ENCODE measurements at places on chromosomes 12 and 14.
A peak's percentile ranks its signal among the peaks of the same experiment; 100 is the strongest.

DNA sequence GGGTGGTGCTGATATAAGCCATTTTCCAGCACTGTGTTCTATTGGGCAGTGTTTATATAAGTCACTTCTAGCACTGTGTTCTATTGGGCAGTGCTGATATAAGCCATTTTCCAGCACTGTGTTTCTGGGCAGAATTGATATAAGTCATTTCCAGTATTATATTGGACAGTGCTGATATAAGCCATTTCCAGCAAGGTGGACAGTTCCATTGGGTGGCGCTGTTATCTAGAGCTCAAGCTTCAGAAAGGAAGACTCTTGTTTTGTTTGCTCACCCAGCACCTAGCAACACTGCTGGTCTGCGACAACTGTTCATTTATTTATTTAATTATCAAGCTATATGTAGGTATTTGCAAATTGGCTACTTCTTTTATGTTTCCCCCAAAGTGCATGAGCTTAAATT lies 690.3 kb downstream of the AACS start:
- no peak for ATAC-seq

GRCh38 chr12:93163260-93164036 lies 214.3 kb upstream of the NUDT4 start:
- no peak for ATAC-seq

GRCh38 chr12:79857675-79858074 lies 77.2 kb downstream of the PPP1R12A start:
- no peak for ATAC-seq

DNA sequence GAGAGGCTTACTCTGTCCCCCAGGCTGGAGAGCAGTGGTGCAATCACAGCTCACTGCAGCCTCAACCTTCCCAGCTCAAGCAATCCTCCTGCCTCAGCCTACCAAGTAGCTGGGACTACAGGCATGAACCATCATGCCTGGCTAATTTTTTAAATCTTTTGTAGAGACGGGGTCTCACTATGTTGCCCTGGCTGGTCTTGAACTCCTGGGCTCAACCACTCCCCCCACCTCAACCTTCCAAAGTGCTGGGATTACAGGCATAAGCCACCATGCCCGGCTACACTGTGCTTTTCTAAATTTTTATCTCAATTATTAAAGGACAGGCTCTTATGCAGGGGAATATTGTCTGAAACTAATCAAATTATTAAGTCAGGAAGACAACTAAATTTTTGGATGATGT lies 44.6 kb downstream of the EML1 start:
- ATAC-seq, result no peak

GRCh38 chr12:94690198-94690771 lies 39.9 kb upstream of the TMCC3 start:
- peak; percentile 90 for ATAC-seq

GRCh38 chr14:58575956-58576355 lies 61.8 kb upstream of the DACT1 start:
- no peak for ATAC-seq

- ATAC-seq, result peak; percentile 63
Observed at GRCh38 chr14:50260511-50260910, 29.1 kb upstream of the SOS2 start.

DNA sequence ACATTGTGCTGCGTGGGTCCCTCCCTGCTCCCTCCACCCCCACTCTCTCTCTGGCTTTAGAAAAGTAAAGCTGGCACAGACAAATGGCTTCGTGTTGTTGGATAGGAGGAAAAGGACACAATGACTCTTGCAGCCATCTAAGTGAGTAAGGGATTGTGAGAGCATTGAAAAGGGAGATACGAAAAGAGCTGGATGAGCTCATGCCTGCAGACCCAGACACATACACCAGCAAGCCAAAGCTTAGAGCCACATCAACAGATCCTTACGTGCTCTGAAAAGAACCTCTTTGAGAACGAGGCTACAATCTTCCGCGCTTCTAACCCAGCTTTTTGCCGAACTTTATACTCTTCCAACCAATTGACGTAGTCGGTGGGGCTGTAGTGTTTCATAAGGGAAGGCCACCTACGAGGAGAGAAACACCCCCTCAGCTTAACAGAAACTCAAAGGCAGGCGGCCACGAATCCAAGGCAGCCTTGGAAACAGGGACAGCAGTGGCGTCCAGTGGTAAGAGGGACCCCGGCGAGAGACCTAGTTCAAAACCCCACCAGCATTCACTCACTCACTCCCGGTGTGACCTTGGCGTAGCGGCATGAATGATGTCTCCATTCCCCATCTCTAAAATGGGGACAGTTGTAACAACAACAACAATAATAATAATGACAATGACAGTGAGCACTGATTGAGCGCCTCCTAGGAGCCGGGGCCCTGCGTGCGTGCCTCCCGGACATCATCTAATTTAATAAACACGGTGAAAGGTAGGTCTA lies 1.1 kb downstream of the FBXO21 start:
- peak; percentile 4 for ATAC-seq

DNA sequence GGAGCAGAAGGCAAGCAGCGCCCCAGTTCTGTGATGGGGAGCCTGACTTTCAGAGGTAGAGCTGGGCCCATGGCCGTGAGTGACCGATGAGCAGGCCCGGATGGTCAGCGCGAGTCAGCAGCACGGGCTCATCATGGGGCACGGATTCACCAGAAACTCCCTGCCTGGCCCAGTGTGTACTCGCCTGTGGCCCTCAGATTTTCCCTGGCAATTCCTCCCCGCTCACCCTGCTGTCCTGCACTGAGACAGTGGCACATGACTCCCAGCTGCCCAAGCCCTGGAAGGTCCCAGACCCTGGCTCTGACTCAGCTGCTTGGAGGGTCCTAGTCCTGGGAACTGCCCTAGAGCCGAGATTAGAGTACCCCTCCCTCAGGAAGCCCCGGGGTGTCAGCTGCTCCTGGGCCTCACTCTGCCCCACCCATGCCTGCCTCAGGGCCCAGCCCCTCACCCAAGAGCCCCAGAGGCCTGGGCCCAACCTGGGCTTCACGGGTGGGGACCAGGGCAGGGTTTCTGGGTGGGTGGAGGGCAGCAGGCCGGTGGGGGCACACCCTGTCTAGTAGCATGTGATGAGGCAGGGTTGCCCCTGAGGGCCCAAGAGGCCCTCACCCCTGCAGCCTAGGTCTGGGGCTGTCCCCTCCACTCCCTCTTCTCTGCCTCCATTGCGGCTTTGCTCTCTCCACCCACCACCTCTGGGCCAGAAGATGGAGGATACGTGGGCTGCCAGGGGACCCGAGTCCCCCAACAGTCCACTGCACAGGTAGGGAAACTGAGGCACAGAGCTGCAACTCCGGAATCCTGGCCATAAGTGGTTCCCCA lies 8.4 kb downstream of the TRMT61A start:
- ATAC-seq, result peak; percentile 7

GRCh38 chr14:50061664-50062437 lies 54.5 kb downstream of the VCPKMT start:
- no peak for ATAC-seq

- ATAC-seq, result peak; percentile 97
Observed at GRCh38 chr14:61837336-61838229, 75.4 kb downstream of the SNAPC1 start.

- no peak for ATAC-seq
Observed at GRCh38 chr12:45310627-45310968, 94.7 kb downstream of the ANO6 start.

DNA sequence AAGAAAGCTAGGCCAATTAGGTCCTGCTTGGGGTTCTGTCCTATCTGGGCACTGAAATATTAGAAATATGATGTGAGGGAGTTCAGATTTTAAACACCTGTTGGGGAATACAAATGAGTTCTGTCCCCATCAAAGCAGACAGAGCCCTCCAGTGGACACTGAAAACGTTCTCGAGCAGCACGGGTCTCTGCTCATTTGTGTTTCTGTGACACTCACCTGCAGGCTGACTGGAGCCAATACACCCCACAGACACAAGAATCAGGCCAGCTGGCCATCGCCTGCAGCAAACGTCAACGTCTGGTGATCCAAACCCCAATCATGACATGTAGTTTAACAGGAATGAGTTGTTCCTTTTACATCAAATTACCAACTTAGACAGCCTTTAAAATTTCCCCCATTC lies 493.4 kb upstream of the TMEM132C start:
- no peak for ATAC-seq

- no peak for ATAC-seq
Observed at GRCh38 chr12:122948605-122949004, 17.7 kb downstream of the ABCB9 start.

DNA sequence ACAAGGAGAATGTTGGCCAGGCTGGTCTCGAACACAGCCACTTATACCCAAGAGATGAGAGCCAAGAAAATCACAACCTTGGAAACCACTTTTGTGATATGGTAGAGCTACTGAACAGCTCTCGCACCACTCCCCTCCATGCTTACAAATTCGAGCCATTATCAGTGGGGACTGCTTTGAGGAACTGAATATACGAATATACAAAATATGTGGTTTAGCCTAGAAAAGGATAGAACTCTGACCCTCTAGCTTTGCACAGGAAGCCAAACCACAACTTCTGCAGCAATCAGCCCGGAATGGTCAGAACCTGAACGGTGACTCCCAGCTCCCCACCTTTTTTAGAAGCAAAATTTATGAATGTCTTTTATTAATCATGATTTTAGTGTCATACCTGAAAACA lies 129.8 kb upstream of the TMEM132C start:
- no peak for ATAC-seq

GRCh38 chr14:33063521-33063920 lies 124.8 kb downstream of the NPAS3 start:
- no peak for ATAC-seq

DNA sequence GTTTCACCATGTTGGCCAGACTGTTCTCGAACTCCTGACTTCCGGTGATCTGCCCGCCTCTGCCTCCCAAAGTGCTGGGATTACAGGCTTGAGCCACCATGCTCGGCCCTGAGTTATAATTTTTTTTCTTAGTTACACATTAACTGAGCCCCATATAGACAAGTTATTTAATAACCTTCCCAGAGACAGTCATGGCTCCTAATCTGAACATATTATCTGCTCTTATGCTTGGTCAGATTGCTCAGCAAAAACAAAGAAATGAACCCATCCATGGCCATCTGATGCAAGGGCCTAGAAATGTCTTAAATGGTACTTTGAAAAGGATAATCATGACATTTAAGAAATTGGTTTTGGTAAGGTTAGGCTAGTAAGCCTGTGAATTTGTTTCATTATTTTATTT lies 13.0 kb downstream of the SAMD15 start:
- no peak for ATAC-seq
